Upper lobe of left lung (tissue), 6 donors: ENCODE measurements at places on chromosomes 11 and 22. TPM values are rescaled to one million over a fixed set of nuclear protein-coding genes. Genes with fewer than 3 reads are reported as not detected.
A peak's percentile ranks its signal among the peaks of the same experiment; 100 is the strongest.

DNA sequence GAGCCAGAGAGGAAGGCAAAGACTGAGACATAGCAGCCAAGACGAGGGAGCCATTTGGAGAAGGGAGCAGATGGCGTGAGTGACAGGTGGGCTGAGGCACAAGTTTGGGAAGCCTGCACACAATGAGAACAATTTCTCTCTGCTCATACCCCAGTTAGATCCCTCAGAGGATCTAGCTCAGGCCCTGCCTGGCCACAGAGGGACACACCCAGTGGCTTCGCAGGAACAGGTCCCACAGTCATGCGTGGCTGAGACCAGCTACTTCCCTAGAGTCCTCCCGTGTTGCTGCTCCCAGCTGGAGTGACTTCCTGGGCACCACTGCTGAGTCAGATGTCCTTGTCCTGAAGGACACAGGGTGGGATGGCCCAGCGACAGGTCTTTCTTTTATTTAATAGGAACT, 33.4 kb upstream of the LYVE1 start:
- peaks cover 38% of the 10 kb centered on the region for H3K4me1 ChIP-seq
- no peak for DNase-seq
- no peak overlapping the region for H3K4me3 ChIP-seq
- no peaks in the 10 kb centered on the region for H3K27me3 ChIP-seq
- no peaks in the 10 kb centered on the region for H3K36me3 ChIP-seq
- peak overlapping the region; percentile 39 for H3K27ac ChIP-seq

Gene PPME1
- 31.4 TPM for total RNA-seq

DNA sequence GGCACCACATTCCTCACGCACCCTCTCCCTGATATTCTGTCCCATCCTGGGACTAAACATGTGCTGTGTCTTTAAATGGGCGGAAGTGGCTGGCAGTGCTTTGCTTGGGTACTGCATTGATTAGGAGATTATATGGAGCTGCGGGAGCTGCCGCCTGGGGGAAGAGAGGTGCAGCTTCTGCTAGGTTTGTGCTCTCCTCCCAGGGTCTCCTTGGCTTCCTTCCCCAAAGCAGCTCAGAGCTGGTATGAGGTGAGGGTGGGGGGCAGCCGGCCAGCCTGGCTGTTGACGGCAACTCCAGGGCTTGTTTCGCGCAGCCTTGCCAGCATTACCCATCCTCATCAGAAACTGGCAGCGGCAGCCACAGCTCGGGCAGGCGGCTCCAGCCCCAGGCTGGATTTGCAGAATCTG, 95.4 kb downstream of the GRAMD1B start:
- DNase-seq, result peak; percentile 56
- no peaks in the 10 kb centered on the region for H3K36me3 ChIP-seq
- no peaks in the 10 kb centered on the region for H3K4me1 ChIP-seq
- no peak overlapping the region for H3K27ac ChIP-seq
- H3K27me3 ChIP-seq, result no peaks in the 10 kb centered on the region

GRCh38 chr11:110566577-110566976, 136.8 kb downstream of the FDX1 start:
- no peak overlapping the region for H3K4me3 ChIP-seq
- H3K4me1 ChIP-seq, result no peaks in the 10 kb centered on the region
- no peak overlapping the region for H3K27ac ChIP-seq
- H3K36me3 ChIP-seq, result no peaks in the 10 kb centered on the region
- no peak for DNase-seq
- H3K27me3 ChIP-seq, result no peaks in the 10 kb centered on the region

Gene OR51B4
- not detected for total RNA-seq

Gene PNPLA5
- not detected for total RNA-seq

DNA sequence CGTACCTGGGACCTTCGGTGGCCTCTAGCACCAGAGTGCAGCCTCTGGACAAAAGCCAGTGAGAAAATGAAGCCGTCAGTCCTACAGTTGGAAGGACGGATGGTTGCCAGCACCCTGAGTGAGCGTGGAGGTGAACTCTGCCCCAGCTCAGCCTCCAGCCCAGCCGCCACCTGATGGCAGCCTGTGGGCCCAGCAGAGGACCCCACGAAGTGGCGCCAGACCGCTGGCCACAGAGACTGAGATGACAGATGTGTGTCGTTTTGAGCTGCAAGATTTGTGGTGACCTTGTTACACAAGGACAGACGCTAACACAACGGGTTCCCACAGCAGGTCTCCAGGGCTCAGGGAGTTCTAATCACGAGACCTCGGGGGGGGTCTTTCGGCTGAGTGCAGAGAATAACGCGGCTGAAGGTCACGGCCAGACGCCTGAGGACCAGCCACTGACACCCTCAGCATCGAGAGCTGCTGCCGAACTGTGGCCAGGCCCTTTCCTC, 75.0 kb downstream of the BRD1 start:
- H3K4me1 ChIP-seq, result no peaks in the 10 kb centered on the region
- H3K27ac ChIP-seq, result no peak overlapping the region
- H3K27me3 ChIP-seq, result no peaks in the 10 kb centered on the region
- no peak overlapping the region for H3K4me3 ChIP-seq
- no peaks in the 10 kb centered on the region for H3K36me3 ChIP-seq
- DNase-seq, result peak; percentile 14

DNA sequence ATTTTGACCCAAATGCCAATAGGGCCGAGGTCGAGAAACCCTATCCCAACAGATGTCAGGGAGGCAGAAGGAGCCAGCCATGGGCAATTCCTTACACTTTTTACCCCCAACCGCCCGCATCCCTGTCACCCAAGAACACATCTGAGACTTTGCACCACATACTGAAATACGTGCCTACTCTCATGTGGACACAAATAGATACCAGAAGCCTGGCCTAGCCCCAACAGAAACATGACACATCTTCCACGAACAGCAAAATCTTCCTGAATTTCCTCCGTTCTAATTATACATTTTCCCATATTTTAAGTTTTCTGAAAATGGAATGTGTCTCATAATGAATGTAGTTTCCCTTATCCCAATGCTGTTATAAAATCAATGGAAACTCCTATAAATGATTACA, 64.7 kb downstream of the SLC1A2 start:
- H3K36me3 ChIP-seq, result no peaks in the 10 kb centered on the region
- no peak overlapping the region for H3K27ac ChIP-seq
- no peak for DNase-seq
- H3K4me3 ChIP-seq, result no peak overlapping the region
- no peaks in the 10 kb centered on the region for H3K27me3 ChIP-seq
- H3K4me1 ChIP-seq, result peaks cover 3% of the 10 kb centered on the region

- H3K27ac ChIP-seq, result no peak overlapping the region
- peaks cover 14% of the 10 kb centered on the region for H3K4me1 ChIP-seq
- no peak for DNase-seq
- no peak overlapping the region for H3K4me3 ChIP-seq
- no peaks in the 10 kb centered on the region for H3K27me3 ChIP-seq
- H3K36me3 ChIP-seq, result no peaks in the 10 kb centered on the region
These were observed 32.8 kb downstream of the NRXN2 start for GRCh38 chr11:64690235-64690634.
